Activated CD4-positive, CD25-positive, alpha-beta regulatory T cell treated with anti-CD3 and anti-CD28 coated beads, Interleukin-2, amount 50 U/mL, for 72 hours (primary cell): ENCODE measurements at places on chromosomes 3 and 15.
A peak's percentile ranks its signal among the peaks of the same experiment; 100 is the strongest.

GRCh38 chr3:47024932-47025331, 45.5 kb downstream of the NBEAL2 start:
- no peak for DNase-seq

- no peak for DNase-seq
Observed at GRCh38 chr3:123773681-123774431, 110.3 kb downstream of the MYLK start.

- no peak for DNase-seq
Observed at GRCh38 chr15:78087951-78088772, 4.2 kb upstream of the SH2D7 start.

GRCh38 chr3:4678320-4678719, 185.2 kb downstream of the ITPR1 start:
- DNase-seq: no peak

DNA sequence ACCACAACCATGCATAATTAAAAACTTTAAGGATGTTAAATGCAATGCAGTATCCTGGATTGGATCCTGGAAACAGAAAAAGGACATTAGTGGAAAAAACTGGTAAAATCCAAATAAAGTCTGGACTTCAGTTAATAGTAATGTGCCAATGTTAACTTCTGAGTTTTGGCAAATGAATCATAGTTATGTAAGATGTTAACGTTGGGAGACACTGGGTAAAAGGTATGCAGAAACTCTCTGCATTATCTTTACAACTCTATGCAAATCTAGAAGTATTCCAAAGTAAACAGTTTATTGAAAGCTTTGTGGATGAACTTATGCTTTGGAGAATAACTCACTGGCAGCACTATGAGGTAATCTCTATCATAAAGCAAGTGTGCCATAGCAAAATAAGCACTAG, 357.4 kb downstream of the RORA start:
- no peak for DNase-seq

DNA sequence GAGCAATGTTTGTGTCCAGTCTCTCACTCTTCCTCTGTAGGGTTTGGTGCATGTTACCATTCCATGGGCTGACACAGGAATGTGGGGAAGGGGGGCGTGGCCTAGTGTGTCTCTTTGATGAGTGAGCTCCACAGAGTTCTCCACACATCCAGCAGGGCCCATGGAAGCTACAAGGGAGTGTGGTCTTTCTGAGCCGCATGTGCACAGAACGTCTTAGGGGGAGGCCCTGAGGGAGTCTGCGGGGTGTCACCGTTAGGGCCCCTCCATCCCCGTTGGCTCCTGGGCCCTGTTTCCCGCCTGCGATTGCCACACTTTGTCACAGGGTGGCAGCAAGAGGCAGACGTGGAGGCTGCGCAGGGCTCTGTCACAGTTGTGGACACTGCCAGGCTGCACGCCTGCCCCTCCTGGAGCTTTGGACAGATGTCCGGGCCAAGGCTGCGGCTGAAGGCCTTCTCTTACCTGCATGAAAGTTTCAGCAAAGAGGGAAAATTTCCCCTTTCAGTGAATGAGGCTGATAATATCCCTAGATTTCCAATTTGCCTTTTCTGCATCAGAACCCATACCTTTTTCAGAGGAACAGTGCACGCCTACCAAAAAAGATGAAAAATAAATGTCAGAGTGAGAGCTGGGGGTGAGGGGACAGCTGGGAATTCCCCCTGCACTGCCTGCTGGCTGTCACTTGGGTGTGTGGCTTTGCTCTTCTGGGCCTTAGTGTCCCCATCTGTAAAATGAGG, 24.3 kb downstream of the CACNA2D3 start:
- no peak for DNase-seq

- DNase-seq: no peak
Observed at GRCh38 chr3:191070201-191070600, 128.8 kb upstream of the OSTN start.

- DNase-seq: no peak
Observed at GRCh38 chr3:155426524-155427230, 133.2 kb upstream of the STRIT1 start.

DNA sequence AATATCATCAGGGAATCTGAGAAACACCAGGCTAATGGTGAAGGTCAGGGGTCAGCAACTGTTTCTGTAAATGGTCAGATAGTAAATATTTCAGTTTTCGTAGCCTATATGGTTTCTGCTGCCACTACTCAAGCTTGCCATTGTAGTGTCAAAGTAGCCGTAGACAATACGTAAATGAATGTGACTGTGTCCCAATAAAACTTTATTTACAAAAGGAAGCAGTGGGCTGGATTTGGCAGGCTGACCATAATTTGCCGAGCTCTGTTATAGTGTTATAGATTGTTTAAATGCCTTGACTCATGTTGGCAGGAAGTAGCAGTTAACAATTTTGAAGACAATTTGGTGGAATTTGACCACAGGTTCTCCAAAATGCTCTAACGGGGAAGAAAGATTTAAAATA, 548.2 kb downstream of the FOXP1 start:
- no peak for DNase-seq

- no peak for DNase-seq
Observed at GRCh38 chr3:52481819-52482521, 13.2 kb upstream of the STAB1 start.

DNA sequence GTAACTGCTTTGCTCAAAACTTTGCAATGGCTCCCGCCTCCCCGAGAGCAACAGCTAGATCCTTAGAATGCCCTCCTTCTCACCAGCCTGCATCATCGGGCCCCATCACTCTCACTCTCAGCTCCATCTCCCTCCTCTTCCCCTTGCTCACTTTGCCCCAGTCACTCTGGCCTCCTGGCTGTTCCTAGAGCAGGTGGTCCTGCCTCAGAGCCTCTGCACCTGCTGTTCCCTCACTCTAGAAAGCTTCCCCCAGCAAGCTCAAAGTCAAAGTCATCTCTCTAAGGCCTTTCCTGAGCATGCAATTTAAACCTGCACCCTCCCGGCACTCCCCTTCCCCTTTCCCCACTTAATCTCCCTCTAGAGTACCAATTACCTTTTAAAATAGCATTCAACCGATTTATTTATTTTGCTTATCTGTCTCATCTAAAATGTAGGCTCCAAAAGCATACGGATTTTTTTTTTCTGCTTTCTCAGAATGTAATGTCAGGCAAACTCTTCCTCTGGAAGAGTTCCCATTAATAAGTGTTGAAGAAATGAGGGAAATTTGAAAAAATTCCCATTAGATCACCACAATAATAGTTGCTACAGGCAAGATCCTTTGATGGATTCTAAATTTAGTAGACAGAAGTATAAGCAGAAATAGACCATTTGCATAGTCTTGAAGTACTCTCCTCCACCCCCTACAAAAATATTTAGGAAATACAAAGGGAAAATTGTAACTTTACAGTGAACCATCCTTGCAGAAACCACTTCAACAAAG, 15.9 kb upstream of the HES1 start:
- DNase-seq: no peak

DNA sequence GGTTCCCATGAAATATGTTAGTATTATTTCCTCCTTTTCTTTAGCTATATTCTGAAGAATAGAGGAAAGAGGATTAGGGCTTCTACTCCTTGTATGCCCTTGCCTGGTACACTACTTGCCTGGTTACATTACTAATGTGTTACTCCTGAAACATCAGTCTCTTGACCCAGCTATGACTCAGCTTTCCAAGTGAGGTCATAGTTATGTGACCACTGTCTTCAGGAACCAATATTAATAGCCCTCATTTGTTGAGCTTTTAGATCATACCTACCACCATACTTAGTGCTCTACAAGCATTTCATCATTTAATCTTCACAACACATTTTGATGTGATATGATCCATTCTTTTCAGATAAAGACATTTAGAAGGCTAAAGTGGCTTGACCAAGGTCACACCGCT, 60.3 kb downstream of the CMSS1 start:
- no peak for DNase-seq

- DNase-seq: no peak
Observed at GRCh38 chr15:48279608-48280007, 51.6 kb upstream of the DUT start.

DNA sequence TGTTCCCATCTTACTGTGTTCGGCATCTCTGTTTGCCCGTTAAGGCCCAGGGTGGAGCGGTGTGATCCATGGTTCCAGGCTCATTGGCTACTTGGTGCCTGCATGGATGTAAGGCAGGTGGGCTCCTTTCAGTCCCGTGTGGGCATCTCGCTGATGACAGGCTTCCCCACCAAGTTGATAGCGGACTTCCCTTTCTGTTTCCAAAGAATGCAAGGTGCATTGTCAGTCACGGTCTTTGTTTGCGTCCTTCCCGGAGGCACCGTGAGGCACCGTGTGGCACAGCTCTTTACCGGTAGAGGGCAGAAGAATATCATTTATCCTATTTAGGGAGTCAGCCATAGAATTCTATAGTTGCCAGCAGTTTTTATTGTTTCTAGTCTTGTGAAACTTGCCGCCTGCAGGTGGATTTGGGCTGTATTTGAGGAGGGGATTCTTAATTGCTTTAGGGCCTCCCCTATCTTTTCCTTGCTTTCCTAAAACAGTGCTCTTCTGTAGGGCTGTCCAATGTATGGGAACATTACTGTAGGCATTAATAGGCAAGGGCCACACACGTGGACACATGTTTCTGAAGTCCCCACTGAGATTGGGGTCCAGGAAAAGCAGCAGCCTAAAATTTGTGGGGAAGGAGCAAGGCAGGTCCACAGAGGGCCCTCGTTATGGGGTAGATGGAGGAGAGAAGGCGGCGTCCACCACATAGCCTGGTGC, 244.1 kb downstream of the SLCO3A1 start:
- peak; percentile 35 for DNase-seq

DNA sequence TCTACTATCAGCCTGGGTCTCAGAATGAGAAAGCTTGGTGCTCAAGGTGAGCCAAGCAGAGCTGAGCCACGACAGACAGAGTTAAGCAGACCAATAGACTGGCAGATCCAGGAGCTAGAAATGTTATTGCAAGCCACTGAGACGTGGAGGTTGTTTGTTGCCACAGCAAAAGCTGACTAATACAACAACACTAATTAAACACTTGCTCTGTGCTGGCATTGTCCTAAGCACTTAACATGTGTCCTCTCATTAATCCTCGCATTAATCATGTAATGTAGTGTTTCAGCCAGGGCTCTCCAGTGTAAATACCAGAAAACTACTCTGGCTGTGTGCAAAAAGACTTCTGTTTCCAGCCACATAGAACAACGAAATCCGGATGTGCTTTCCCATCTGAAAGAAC, 11.6 kb upstream of the SPSB4 start:
- no peak for DNase-seq

DNA sequence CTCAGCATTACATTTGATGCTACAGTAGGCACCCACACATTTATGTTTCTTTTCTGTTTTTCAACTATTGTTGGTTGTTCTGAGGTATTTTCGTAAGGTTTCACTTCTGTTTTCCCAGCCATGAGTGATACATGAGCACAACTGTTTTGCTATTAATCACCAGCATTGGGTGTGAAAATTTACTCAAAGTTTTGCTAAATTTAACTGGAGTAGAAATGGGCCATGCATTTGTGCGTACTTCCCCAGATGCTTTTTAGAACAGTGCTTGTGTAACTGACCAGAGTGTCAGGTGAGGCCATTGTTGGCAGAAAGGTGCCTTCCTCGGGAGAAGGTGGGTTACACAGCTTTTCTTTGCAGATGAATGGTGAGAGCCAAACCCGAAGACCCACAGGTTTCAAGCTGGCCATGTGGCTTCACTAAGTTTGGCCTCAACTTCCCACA, 70.4 kb downstream of the ST6GAL1 start:
- peak; percentile 37 for DNase-seq

- DNase-seq: no peak
Observed at GRCh38 chr15:74257105-74257504, 21.0 kb downstream of the CCDC33 start.

DNA sequence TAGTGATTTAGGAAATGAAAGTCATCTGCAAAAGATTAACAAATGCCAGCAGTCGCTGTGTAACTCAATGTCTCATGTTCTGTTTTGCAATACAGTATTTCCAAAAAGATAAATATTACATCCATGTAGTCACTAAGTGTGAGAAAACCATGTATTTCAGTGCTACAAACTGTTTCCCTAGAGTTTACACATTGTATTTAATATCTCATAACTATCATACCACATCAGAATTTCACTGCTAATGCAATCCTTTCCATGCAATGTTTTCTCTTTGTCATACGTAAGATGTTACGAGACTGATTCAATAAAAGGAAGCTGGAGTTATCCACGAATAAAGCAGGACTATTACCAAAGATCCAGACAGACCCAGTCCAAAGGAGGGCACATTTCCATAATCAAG, 269.4 kb downstream of the GBE1 start:
- DNase-seq: no peak

- DNase-seq: peak; percentile 36
Observed at GRCh38 chr3:111859061-111859973, at the start of gene PHLDB2. PHLDB2 (plus strand) TSS chr3:111859265; CDS start chr3:111884078, 24,813 bp downstream.

- no peak for DNase-seq
Observed at GRCh38 chr3:9040996-9041395, 77.7 kb upstream of the RAD18 start.

GRCh38 chr15:33194704-33195670, at the start of gene FMN1:
FMN1 (minus strand) TSS chr15:33194714; CDS start chr15:33154914, 39,800 bp downstream.
- peak; percentile 86 for DNase-seq

- DNase-seq: no peak
Observed at GRCh38 chr3:73073091-73073707, 11.7 kb downstream of the EBLN2 start.

DNA sequence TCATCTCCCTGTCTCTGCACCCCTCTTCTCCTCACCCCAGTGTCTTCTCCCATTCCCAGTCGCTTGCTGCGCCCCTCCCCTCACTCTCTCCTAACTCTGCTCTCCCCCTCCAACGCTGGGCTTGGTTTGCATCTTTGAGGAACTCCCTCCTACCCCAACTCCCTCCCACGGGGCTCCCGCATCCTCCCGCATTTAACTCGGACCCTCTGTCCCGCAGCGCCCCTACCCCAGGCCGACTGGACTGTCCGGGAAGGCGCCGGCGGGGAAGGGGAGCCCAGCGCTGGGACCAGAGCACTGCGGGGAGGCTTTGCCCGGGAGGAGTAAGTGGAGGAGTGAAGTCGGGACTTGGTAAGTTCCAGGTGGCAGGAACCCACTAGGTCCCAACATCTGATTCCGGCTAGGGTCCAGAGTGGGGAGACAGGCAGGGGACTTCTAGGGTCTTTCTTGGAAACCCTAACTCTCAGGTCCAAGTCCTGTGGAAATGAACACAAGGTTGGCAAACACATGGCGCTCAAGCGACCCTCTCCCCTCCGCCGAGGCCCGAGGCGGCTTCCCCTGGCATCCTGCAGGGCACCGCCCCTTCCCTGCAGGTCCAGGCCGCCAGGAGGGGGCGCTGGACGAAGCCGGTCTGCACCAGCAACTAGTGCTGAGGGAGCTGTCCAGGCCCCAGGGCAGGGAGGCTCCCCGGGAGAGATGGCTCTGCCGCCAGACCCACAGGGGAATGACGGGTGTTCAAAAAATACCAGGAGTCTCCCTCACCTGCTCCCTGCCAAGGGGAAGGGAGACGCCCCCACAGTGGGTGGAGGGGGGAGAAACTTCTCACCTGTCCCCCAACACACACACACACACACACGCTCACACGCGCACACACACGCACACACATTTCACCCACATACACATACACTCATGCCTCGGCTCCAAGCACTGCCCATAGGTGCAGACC, 53.2 kb downstream of the LHFPL4 start:
- DNase-seq: peak; percentile 69

DNA sequence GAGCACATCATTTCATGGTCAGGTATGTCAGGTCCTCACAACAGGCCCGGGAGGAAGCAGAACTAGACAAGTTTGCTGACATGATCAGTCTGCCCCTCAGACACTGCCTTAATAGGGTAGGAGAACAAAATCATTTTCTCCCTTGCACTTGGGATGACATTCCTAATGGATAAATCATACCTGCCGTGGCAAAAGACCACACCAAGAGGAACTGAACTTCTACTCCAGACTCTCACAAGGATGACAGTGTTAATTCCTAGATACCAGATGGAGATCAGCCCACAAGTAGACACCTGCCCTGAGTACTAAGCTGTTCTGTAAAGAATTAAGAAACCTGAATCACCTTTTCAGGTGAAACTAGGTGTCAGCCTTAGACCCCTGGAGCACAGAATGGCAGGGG, 19.5 kb downstream of the SIAH2 start:
- no peak for DNase-seq
